ENCODE measurements at places on chromosomes 6 and 20.

DNA sequence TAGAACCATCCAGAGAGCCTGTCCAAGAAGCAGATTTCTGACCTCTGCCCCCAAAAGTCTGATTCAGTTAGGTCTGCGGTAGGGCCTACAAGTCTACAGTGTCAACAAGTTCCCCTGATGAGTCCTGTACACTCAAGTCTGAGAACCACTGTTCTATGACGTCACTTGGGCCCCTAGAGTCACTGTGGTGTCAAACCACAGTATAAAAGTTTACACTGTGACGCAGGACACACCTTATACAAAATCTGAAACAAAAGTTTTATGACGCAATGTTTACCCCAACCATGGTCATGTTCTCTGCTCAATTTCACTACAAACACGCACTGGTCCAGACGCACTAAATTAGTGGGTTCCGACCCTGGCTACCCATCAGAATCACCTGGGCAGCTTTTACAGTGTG, 17.9 kb downstream of the SLA2 start:
- no peak for DNase-seq

- no peak for DNase-seq
These were observed 141.7 kb downstream of the BACH2 start for GRCh38 chr6:90154755-90155470.

- no peak for DNase-seq
These were observed 33.6 kb upstream of the TRAF3IP2 start for GRCh38 chr6:111639266-111639665.

GRCh38 chr20:46202766-46203509, 84.8 kb downstream of the CD40 start:
- no peak for DNase-seq

DNA sequence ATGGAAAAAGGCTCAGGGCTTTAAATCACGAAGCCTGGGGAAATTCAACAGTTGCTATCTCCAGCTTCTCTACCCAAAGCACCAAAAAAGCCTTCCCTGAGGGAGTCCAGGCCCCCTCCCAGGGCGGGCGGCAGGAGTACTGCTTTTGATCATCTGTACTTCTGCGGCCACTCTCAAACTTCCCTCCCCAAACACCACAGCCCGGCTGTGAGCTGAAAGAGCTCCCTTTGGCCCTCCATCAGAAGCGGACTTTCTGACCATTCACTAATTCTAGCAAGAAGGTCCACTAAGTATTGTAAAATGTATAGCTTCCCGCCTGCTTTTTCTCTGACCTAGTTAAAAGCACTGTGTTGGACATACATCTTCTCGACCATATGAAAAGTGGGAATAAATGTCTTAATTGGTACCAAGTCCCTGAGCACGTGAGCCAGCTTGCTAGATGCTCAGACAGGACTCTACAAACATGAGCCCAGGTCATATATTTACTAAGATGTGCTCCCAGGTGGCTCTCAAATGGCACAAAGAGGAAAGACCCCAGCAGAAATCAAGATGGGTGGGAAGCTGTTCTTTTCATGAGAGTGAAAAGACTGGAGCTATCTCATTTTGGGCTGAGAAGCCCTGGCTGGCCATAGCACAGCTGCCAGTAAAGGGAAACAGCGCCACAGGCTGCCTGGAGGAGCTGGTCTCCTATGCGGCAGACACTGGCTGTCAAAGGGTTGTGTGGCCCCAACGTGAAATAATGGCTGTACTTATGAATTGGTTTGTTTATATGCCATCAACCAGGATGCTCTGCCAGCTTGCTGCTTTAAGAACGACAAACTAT, 58.6 kb downstream of the GFOD1 start:
- DNase-seq: no peak

GRCh38 chr6:6315660-6316059, 4.8 kb downstream of the F13A1 start:
- DNase-seq: peak; percentile 52

GRCh38 chr6:62393608-62394007, 107.6 kb upstream of the KHDRBS2 start:
- no peak for DNase-seq

- no peak for DNase-seq
These were observed 296.7 kb downstream of the EYS start for GRCh38 chr6:65410309-65410708.

GRCh38 chr6:13767121-13767808, 47.1 kb downstream of the MCUR1 start:
- peak; percentile 61 for DNase-seq

GRCh38 chr6:14121936-14122344, 4.4 kb downstream of the CD83 start:
- no peak for DNase-seq

DNA sequence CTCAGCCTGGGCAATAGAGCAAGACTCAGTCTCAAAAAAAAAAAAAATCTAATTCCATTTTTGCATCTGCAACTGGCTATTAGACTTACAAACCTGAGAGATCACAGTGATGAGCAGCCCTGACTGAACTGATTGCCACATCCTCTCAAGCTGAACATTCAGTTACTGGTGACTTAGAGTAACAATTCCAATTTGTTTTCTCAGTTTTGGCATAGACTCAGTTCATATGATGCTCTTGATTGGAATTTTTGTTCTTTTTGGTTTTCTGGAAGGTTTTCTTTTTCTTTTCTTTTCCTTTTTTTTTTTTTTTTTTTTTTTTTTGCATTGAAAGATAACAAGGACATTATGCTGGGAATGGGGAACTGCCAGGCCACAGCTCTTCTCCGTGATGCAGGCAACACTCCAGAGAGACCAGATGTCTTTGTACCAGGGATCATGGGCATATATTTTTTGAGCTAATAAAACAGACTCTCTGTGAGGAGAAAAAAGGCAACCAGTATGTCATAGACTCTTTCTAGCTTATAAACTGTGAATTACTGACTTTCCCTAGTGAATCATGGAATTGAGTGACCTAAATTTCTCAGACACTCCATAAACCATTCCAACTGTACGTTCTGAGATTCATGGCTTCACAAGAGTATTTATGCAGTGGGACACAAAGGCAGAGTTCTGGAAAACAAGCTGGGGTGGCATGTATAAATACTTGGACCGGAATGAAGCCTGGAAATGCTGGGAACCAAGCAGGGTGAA, 86.0 kb upstream of the SLC2A12 start:
- peak; percentile 64 for DNase-seq

DNA sequence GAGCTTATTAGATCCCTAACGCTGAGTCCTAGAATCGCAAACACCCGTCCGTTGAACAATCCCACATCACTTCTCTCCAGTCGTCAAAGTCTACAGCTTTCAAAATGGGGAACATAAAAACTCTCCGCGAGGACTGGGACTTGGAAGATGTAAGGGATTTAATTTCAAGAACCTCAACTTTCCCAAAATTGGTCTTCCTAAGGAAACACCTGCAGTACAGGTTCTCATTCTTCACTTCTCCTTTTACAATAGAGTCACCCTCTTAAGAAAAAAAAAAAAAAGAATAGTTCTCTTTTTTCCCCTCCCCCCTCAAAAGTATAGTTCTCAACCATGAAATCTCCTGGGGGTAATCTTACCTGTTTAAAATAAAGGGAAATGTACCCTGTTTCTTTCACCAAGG, 6.6 kb upstream of the ZBTB22 start:
- DNase-seq: no peak

GRCh38 chr6:112252571-112253497, 1.5 kb downstream of the LAMA4 start:
- peak; percentile 31 for DNase-seq

GRCh38 chr6:160293844-160294243, 35.2 kb upstream of the SLC22A2 start:
- DNase-seq: no peak

- DNase-seq: no peak
These were observed 25.6 kb upstream of the ID4 start for GRCh38 chr6:19811397-19812079.

GRCh38 chr6:137777687-137778075, 89.4 kb upstream of the TNFAIP3 start:
- DNase-seq: no peak

GRCh38 chr6:80215063-80215462, 108.6 kb downstream of the BCKDHB start:
- no peak for DNase-seq

DNA sequence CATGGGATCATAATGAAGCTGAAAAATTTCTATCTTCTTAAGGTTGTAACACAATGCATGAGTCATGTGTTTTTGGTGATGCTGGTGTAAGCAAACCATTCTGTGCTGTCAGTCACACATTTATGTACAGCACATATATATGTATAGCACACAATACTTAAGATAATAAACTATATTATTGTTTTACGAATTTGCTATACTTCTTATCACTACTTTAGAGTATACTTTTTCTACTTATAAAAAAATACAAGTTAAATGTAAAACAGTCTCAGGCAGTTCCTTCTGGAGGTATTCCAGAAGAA, 920.1 kb upstream of the FLRT3 start:
- DNase-seq: no peak

DNA sequence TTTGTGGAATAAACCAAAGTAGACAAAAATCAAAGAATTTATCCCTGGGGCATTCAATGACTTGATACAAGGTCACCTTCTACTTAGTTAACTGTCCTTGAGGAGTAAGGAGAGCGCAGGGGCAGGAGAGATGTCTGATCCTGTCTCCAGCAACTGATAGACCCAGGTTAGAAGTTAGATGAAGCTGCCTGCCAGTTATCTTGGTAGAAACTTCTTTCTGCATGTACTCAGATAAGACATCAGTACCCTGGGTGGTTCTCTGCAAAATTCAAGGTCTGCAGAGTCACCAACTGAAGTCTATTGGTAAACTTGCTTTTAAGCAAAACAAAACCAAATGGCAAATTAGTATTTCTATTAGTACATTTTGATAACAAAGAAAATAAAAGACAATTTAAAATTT, 2.7 kb downstream of the SGK1 start:
- DNase-seq: no peak
